Tongue (tissue), 3 donors: ENCODE measurements at places on chromosomes 5 and 9.
A peak's percentile ranks its signal among the peaks of the same experiment; 100 is the strongest.

DNA sequence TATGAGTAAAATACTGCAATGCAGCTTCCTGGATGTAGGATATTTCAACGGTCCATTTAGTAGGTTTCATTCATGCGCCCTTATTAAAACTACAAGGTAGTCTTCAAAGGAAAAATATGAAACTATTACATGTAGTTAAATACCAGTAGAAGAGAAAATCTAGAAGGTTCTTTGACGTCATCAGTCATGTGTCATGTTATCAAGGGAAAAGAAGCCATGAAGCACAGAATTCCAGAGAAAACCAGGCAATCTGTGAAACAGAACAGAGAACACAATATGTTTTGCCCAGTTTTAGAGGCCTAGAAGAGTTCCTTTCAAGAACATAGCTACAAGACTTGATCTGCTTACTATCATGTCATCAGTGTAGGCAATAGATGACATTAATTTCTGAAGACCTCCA is 38.4 kb downstream of the BNC2 start:
- DNase-seq = no peak

DNA sequence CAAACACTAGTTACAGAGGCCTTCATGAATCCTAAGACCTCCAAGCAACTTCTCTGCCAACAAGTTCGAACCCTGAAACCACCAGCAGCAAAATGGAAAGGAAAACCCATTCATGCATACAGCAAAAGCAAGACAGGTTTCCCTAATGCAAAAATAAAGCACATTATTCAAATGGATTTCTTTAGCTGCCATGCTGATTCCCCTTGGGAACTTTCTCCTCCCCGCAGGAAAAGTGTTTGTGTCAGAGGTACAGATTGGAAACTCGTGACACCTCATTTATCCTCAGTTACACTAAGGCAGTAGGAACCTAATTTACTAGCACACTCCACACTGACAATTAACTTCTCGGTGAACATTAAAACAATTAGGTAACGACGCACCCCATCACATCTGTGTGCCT is 63.4 kb downstream of the TLE1 start:
- DNase-seq = no peak

- DNase-seq = peak; percentile 74
Observed at GRCh38 chr9:93051680-93052089, 6.8 kb upstream of the SUSD3 start.

DNA sequence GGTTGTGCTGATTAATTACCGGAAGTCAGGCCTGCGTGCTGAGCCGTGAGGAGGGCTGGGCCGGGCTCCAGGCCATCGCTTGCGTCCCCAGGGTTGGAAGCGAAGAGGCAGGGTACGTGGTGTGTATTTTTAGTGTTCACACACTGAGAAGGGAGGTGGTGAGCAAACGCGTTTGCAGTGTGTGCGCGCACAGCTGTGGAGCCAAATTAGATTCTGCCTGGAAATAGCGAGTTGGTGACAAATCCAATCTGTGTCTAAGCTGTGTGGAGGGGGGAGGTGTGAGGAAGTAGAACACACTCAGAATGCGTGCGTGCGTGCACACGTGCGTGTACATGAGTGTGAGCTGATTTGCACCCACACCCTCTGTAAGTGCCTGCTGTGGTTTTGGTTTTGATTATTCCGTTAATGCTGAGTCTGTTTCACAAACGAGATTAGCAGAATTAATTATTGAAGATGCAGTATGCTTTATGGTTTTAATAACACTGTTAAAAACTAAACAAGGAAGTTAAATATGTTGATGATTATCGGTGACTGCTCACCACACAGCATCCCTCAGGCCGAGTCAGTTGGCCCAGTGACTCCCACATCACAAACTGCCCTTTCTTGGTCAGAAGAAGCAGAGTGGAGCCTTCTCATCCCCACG is 111.8 kb upstream of the FCN2 start:
- DNase-seq = peak; percentile 65

DNA sequence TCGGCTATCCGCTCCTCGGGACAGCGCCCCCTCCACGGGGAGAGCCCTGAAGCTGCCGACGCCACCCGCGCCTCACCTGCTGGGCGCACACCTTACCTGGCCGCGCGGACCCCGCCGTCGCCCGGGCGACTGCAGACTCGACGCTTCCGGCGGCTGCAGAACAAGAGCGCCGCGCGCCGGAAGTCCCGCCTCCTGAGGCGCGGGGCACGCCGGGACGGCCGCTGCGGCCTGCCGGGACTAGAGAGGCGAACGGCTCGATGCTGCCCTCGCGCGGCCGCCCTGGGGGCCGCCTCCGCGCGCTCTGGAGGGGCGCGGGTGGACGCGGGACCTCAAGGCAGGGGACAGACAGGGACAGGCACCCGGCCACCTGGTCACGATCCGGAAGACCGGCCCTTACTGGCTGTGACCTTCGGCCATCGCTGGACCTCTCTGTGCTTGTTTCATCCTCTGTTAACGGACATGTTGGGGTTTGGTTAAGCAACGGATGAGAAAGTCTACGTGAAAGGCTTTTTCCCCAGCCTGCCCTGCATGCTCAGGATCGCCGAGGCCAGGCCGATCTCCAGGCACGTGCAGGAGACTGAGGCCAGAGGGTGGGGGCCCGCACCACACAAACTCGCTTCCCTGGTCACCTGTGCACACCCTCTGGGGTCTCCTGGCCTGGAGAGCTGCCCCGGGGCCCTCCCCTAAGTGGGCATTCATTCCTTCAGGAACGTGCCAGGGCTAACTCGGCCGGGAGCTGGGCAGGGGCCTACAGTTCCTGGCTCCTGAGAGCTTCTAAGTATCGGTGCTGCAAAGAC is at the start of gene SNAPC4:
TSS of gene SNAPC4 (minus strand) at position 133 of the 797 bp plus-strand sequence. CDS start 1,742 bp downstream, outside the sequence.
- peak; percentile 94 for DNase-seq

- no peak for DNase-seq
Observed at GRCh38 chr9:69806627-69807026, 14.0 kb upstream of the CFAP95 start.

- no peak for DNase-seq
Observed at GRCh38 chr9:78698371-78698770, 401.4 kb downstream of the PSAT1 start.

- no peak for DNase-seq
Observed at GRCh38 chr5:162248107-162248713, 180.6 kb downstream of the GABRG2 start.

GRCh38 chr5:177509991-177510566 is 453 bp upstream of the DOK3 start:
- DNase-seq = no peak

GRCh38 chr5:100787648-100788047 is 115.4 kb downstream of the ST8SIA4 start:
- DNase-seq = no peak

DNA sequence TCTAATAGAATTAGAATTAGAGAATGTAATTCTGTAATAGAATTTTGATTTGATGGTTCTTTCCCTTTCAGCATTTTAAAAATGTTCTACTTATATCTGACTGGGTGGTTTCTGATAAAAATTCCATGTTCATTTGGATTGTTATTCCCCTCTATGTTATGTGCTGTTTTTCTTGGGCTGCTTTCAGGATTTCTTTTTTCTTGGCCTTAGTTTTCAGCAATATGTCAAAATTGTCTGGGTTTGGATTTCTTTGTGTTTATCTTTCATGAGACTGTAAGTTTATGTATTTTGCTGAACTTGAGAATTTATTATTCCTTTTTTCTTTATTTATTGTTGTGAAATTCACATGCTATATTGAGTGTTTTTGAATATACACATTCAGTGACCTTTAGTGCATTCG is 189.1 kb downstream of the RANBP17 start:
- DNase-seq = peak; percentile 13

DNA sequence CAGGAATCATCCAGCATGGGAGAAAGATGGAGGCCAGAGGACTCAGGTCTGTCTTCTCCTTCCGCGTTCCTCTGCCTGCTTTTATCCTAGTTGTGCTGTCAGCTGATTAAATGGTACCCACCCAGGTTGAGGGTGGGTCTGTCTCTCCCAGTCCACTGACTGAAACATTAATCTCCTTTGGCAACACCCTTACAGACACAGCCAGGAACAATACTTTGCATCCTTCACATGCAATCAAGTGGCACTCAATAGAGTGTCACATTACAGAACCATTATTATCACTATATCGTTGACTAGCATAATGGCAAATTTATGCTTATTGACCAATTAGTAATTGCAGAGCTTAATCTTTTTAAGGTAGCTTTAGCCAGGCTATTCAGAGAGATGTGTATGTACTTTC is 64.8 kb downstream of the UNC13B start:
- DNase-seq = no peak

- DNase-seq = peak; percentile 67
Observed at GRCh38 chr9:124776954-124777648, at the start of gene OLFML2A. Gene OLFML2A (plus strand): TSS chr9:124777133. CDS start chr9:124777271, 138 bp downstream.

GRCh38 chr9:83466351-83466750 is 71.8 kb downstream of the FRMD3 start:
- no peak for DNase-seq

- no peak for DNase-seq
Observed at GRCh38 chr9:22308177-22308576, 138.4 kb upstream of the DMRTA1 start.

DNA sequence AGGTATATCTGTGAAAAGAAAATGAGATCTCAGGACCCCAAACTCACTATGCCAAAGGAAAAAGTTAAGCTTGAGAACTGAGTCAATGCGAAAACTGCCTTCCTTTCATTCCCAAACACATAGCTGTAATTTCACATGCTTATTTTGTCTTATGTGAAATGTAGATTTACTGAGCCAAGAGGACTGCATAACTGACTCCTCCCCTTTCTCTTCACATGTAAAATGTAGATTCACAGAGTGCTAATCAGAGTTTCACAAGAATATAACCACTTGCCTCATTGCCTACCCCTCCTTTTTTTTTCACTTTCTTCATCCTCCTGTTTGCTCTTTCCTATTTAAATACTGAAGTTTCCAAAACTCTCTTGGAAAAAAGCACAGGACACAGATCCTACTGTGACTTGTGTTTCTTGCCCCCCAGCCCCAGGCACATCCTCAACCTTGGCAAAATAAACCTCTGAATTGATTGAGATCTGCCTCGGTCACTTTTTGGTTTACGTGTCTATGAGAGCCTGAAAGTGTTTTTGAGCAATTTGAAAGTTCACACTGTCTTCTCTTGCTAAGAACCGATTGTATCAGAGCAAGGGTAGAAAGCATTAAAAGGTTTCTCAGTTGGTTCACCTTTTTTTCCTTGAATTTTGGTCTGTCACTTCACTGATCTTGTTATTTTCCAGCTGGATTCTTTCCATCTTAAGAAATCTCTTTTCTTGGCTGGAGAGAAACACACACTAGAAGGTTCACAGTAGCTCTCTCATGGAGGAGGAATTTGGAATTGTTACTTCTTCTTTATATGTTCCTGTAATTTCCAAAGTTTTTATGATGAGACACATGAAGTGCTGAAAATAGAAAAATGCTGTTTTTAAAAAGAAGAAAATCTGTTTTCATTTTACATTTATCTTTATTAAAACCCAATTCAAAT is 44.8 kb upstream of the SNAPC3 start:
- peak; percentile 11 for DNase-seq

GRCh38 chr9:15142878-15143534 is 164.0 kb downstream of the TTC39B start:
- peak; percentile 74 for DNase-seq

DNA sequence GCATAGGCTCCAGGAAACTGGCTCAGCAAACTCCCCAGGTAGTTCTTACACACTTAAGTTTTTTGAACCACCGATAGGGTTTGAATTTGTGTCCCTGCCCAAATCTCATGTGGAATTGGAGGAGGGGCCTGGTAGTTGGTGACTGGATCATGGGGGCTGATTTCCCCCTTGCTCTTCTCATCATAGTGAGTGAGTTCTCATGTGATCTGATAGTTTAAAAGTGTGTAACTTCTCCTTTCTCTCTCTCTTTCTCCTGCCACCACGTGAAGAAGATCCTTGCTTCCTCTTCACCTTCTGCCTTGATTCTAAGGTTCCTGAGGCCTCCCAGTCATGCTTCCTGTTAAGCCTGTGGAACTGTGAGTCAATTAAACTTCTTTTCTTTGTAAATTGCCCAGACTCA is 22.4 kb upstream of the HACD4 start:
- no peak for DNase-seq

DNA sequence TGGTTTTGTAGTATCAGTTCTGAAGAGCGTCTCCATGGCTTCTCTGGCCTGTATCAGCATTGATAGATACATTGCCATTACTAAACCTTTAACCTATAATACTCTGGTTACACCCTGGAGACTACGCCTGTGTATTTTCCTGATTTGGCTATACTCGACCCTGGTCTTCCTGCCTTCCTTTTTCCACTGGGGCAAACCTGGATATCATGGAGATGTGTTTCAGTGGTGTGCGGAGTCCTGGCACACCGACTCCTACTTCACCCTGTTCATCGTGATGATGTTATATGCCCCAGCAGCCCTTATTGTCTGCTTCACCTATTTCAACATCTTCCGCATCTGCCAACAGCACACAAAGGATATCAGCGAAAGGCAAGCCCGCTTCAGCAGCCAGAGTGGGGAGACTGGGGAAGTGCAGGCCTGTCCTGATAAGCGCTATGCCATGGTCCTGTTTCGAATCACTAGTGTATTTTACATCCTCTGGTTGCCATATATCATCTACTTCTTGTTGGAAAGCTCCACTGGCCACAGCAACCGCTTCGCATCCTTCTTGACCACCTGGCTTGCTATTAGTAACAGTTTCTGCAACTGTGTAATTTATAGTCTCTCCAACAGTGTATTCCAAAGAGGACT is 1.5 kb downstream of the GPR21 start:
- no peak for DNase-seq

- DNase-seq = no peak
Observed at GRCh38 chr5:160899735-160900134, 47.7 kb upstream of the ATP10B start.

DNA sequence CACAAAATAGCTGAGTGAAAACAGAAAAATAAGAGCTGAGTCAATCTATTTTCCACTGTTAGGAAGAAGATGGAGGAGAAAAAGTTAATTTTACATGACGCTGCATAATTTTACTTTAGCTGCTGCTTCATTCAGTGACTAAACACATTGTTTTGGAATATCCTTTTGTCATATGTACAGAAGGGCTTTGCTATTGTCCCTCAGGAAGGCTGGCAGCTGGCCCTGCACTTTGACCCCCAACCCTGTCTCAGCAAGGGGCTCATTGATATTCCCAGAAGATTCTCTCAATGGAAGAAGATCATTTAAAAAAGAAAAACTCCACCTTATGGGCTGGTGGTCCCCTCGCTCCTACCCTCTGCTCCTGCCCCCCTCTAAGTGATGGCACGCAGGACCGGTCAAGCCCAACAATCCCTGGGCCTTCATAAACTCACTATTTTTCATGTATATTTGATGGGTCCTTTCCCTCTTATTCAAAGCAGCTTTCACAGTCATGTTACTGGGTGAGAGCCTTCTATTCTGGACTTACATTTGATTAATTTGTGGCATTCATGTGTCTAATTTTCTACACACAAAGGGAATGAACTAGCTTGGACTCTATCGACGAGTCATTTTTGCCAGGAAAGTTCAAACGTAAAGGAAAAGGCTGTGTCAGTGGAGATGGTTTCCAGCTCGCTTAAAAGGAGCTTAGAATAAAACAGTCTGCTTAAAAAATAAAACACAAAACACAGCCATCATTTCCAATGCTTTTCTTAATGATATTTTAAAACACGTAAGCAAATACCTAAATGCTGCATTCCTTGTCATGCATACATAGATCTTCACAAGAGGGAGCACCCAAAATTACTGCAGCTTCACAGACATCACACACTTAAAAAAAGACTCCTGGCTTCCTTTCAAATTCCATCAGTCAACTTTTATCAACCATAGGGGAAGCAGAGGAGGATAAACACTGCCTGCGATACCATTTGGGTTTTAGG is 104.7 kb downstream of the EFNA5 start:
- no peak for DNase-seq

GRCh38 chr5:79235261-79235633 is 684 bp upstream of the JMY start:
- DNase-seq = no peak
